ENCODE measurements at places on chromosomes 13 and 19. TPM values are rescaled to one million over a fixed set of nuclear protein-coding genes. Genes with fewer than 3 reads are reported as not detected.

ZNF665 gene
- total RNA-seq, result 5.6 TPM

DNA sequence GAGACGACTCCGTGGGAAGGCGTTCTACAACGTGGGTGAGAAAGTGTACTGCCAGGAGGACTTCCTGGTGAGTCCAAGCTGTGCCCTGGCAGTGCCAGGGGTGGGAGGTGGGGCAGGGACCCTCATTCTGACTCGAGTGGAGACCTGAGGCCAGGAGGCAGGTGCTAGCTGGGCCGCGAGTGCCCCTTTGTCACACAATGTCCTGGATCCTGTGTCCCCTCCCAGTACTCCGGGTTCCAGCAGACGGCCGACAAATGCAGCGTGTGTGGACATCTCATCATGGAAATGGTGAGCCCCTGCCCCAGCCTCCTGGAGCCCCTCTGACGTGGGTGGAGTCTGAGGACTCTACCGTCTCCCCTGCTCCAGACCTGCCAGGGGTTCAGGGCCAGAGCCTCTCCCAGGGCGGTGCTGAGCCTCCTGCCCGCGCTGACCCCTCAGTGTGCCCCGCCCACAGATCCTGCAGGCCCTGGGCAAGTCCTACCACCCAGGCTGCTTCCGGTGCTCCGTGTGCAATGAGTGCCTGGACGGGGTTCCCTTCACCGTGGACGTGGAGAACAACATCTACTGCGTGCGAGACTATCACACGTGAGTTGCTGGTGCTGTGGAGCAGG lies 11.6 kb downstream of the WTIP start:
- DNase-seq, result no peak

GRCh38 chr13:76339649-76340048 lies 546.6 kb downstream of the KCTD12 start:
- no peak for DNase-seq

DNA sequence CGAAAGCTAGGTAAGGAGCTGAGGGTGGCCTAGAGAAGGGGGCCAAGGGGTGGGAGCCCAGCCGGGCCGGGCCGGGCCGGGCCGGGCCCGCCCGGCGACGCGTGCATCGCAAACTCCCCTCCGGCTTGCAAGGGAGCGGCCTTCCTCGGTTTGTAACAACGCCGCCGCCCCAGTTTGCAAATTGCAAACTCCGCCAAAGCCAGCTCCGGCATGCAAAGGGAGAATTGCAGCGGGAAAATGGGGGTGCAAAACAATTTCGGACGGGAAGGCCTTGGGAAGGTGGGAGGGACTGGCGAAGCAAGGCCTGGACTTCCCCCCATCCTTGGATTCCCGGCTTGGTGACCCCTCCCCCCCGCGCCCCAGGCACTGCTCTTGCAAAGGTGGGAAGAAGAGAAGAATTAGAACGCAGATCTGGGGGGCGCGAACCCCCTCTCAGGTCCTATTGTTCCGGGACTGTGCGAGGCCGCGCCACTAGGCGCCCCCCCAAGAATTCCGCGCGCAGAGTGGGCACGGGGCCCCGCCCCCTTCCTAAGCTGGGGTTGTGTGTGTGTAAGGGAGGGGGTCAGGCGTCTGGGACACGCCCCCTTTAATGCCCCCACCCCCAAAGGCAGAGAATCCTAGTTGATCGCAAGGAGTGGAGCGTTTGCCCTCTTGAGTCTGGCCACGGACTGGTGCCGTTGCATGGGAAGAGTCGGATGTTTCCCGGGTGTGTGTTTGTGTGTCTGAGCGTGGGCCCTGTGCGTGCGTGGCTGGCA lies 926 bp downstream of the PRR12 start:
- peak; percentile 54 for DNase-seq

- no peak for DNase-seq
Observed at GRCh38 chr13:90719461-90719860, 628.0 kb upstream of the MIR17HG start.

OR7C1 gene
- not detected for total RNA-seq

DNA sequence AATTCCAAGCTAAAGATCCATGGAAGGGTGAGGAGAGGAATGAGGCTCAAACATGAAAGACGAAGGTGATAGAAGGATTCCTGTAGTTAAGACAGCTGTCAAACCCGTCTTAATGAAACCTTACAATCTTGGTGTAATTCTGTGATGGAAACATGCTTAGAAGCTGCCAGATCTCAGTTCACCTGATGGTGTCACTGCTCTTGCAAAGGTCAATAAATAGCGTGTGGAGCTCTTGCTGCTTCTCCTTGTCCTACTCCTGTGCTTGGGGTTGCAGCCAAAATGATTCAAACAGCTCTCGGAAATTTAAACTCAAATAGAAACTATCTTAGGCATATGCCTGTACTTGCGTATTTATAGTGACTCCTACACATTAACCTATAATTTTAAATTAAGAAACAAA lies 1705.0 kb downstream of the OLFM4 start:
- DNase-seq, result no peak

DNA sequence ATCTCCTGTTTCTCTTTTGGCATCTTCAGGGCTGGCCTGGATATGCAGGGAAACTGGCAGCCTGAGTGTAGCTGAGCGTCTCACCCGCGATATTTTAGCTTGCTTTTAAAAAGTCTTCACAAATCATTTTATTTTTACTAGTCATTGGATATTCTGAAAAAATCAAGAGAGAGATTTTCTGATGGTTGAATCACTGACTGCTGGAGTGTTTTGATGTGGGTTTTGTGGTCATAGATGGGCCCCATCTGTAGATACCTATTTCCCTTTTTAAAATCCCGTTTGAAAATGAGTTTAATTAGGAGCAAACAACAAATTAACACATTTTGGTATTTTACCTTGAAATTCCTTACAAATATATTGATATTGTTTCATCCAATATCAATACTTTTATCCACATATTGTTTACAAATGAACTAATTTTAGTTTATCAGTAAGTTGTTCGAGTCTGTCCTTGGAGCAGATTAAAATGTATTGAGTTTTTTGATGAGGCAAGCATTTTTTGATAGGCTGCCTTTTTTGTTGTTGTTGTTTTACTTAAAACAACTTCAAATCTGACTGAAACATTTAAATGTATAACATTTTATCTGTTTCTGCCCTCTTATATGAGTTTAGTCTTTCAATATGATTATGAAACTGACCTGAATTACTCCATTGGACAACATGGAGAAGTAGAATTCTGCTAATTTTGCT lies 21.5 kb upstream of the OXGR1 start:
- no peak for DNase-seq

DNA sequence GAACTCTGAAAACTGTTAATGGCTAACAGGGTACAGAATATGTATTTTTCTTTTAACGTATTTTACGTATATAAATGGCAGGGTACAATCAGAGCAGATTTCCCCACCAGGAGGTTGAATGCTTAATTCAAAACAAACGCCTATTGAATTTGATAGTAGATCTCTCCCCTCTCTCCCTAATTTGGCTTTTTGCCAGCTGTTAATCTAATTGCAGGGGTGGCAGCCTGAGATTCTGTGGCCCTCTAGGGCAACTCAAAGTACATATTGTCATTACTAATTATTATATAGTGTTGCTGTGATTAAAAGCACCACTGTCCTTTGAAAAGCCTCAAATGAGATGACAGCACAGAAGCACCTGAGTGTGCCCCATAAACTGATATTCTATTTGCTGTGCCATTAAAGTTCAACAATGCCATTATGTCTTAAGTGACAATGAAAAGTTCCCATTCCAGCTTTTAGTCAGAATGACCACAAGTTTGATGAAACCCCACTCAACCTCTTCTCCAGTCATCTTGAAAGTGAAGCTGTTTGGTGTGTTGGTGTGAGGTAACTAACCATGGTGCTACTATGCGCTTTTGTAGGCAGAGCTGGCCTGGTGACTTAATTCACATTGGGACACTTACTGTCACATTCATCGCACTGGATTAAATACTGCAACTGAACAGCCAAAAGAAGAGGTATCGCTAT lies 351.4 kb downstream of the KCNRG start:
- DNase-seq, result peak; percentile 66

GRCh38 chr19:15379999-15380647 lies 536 bp upstream of the AKAP8 start:
- no peak for DNase-seq
